ENCODE measurements at places on chromosomes 2 and 18. TPM values are rescaled to one million over a fixed set of nuclear protein-coding genes. Genes with fewer than 3 reads are reported as not detected.
A peak's percentile ranks its signal among the peaks of the same experiment; 100 is the strongest.

ASXL2 gene
- total RNA-seq: 44.0 TPM

KLHL29 gene
- 4.1 TPM for total RNA-seq

GCG gene
- not detected for total RNA-seq

SCLY gene
- 40.4 TPM for total RNA-seq

RASGRP3 gene
- total RNA-seq: 3.7 TPM

CARF gene
- total RNA-seq: 8.5 TPM

RAB27B gene
- total RNA-seq: 2.0 TPM

CCDC138 gene
- 10.5 TPM for total RNA-seq

DNA sequence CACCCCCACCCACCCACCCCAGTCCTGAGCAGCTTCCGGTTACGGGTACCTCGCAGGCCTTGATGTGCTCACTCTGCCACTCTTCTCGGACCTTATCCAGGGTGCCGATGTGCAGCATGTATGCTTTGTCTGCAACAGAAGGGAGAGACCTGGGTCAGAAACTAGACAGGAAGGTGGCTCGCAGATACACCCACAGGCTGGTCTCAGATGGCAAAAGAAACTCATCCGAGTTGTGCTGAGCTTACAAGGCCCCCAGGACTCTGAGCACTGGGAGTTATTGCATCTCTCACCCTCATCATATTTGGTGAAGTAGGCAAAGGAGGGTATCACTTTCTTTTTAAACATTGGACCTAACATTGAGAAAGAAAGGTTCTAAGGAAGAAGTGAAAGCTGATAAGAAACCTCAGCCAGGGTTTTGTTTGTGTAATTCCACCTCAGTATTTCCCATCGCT is 30.6 kb upstream of the EPG5 start:
- DNase-seq: peak; percentile 50
- H3K27me3 ChIP-seq: no peaks in the 10 kb centered on the region
- peak overlapping the region; percentile 91 for H3K27ac ChIP-seq

DNA sequence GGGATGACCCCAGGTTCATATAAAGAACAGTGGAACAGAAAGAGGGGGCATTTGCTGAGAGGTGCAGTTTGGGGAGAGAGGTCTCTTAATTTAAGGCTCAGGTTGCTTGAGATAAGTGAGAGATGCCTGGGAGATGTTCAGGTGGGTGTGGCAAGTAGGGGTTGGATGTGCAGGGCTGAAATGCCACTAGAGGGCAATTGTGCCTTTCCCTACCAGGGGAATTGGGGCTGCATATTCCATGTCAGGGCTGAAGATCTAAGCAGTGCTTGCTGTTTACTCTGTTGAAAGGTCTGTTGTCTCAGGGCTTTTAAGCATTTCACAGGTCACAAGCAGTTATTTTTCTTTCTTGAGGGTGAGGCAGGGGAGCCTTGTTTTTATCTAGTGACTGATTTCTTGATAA is 7.8 kb downstream of the CCDC85A start:
- no peak for DNase-seq
- no peak overlapping the region for H3K4me3 ChIP-seq
- H3K27ac ChIP-seq: no peak overlapping the region
- H3K36me3 ChIP-seq: no peaks in the 10 kb centered on the region

- H3K4me1 ChIP-seq: peaks cover 66% of the 10 kb centered on the region
- H3K4me3 ChIP-seq: peak overlapping the region; percentile 99
- H3K36me3 ChIP-seq: peaks cover 27% of the 10 kb centered on the region
- peak overlapping the region; percentile 92 for H3K27ac ChIP-seq
Observed at GRCh38 chr2:120251880-120252224, 800 bp upstream of the RALB start.

- no peaks in the 10 kb centered on the region for H3K36me3 ChIP-seq
- H3K4me3 ChIP-seq: no peak overlapping the region
- no peaks in the 10 kb centered on the region for H3K4me1 ChIP-seq
Observed at GRCh38 chr18:75133721-75134610, 75.0 kb downstream of the PTGR3 start.

DNA sequence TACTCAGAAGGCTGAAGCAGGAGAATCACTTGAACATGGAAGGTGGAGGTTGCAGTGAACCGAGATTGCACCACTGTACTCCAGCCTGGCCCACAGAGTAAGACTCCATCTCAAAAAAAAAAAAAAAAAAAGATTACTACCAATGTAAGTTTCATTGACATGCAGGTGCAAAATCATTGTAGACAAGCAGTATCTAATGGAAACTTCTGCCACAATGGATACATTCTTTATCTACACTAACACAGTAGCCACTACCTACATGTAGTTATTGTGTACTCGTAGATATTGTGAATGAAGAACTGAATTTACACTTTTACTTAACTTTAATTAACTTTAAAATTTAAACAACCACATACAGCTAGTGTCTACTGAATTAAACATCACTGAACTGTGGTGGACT is 10.6 kb downstream of the PPP3R1 start:
- H3K27me3 ChIP-seq: no peaks in the 10 kb centered on the region
- H3K27ac ChIP-seq: no peak overlapping the region

GRCh38 chr2:72137498-72138010 is 10.1 kb downstream of the CYP26B1 start:
- no peak overlapping the region for H3K27ac ChIP-seq
- peak; percentile 70 for DNase-seq
- no peak overlapping the region for H3K4me3 ChIP-seq

GRCh38 chr2:48346124-48346536 is 183.8 kb upstream of the STON1 start:
- peaks cover 50% of the 10 kb centered on the region for H3K36me3 ChIP-seq
- DNase-seq: no peak
- no peak overlapping the region for H3K27ac ChIP-seq
- peaks cover 56% of the 10 kb centered on the region for H3K4me1 ChIP-seq
- H3K27me3 ChIP-seq: no peaks in the 10 kb centered on the region
- no peak overlapping the region for H3K4me3 ChIP-seq

- peaks cover 6% of the 10 kb centered on the region for H3K27me3 ChIP-seq
- H3K36me3 ChIP-seq: no peaks in the 10 kb centered on the region
Observed at GRCh38 chr2:130287656-130288026, 55.1 kb upstream of the IMP4 start.

DNA sequence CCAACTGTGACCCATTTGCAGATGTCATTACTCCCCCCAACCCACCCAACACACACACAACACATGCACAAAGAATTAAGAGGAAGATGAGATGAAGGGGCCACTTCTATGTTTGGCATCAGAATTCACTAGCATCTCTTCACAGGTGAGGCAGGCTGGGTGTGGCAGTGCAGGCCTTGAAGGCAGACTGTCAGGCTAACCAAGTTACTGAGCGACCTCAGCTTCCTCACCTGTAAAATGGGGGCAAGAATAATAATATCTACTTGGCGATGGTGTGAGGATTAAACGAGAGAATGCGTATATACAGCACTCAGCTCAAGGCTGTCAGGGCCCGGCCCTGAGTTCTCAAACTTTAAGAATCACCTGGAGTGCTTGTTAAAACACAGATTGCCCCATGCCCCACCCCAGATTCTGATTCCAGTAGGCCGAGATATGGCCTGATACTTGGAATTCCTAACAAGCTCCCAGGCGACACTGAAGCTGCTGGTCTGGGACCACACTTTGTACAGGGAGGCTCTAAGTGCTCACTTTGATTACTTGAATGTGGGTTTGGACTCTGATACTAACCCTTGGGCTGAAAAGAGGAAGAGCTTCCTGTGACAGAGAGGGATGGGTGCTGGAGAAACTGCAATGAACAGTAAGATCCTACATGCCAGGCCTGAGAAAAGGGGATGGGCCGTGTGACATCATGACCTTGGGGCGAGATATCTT is 1.1 kb downstream of the ACTG2 start:
- no peaks in the 10 kb centered on the region for H3K27me3 ChIP-seq
- H3K4me1 ChIP-seq: peaks cover 46% of the 10 kb centered on the region
- peak overlapping the region; percentile 59 for H3K27ac ChIP-seq
- DNase-seq: no peak
- H3K36me3 ChIP-seq: no peaks in the 10 kb centered on the region

- H3K4me1 ChIP-seq: peaks cover 34% of the 10 kb centered on the region
- peak; percentile 47 for DNase-seq
- no peak overlapping the region for H3K27ac ChIP-seq
- H3K36me3 ChIP-seq: peaks cover 43% of the 10 kb centered on the region
Observed at GRCh38 chr2:98601532-98602132, 6.7 kb downstream of the COA5 start.

GRCh38 chr2:14535156-14535555 is 97.4 kb upstream of the LRATD1 start:
- DNase-seq: no peak
- no peak overlapping the region for H3K4me3 ChIP-seq
- no peak overlapping the region for H3K27ac ChIP-seq
- H3K36me3 ChIP-seq: no peaks in the 10 kb centered on the region

GRCh38 chr18:78727057-78727739 is 252.4 kb upstream of the SALL3 start:
- no peaks in the 10 kb centered on the region for H3K36me3 ChIP-seq
- H3K4me3 ChIP-seq: no peak overlapping the region
- DNase-seq: no peak
- H3K27ac ChIP-seq: no peak overlapping the region

DNA sequence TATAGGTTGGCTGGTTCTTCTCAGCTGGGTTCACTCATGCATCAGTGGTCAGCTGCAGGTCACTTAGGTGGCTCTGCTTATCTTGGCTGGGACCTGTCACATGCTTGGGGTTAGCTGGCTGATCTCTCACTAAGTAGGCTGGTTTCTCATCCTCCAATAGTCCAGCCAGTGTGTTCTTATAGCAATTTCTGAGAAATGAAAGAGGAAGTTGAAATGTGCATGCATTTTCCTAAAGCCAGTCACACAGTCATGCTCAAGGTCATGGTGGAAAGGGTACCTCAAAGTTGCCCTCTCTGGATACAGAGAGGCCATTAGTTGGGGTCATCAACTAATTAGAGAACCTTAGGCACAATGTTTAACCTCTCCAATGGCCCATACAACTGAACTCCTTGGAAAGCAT is 64.4 kb downstream of the KLHL29 start:
- peaks cover 35% of the 10 kb centered on the region for H3K4me1 ChIP-seq
- no peaks in the 10 kb centered on the region for H3K36me3 ChIP-seq
- DNase-seq: no peak

GRCh38 chr2:145374165-145374564 is 854.2 kb upstream of the ZEB2 start:
- no peak for DNase-seq
- H3K4me1 ChIP-seq: no peaks in the 10 kb centered on the region
- H3K27me3 ChIP-seq: peaks cover 29% of the 10 kb centered on the region

DNA sequence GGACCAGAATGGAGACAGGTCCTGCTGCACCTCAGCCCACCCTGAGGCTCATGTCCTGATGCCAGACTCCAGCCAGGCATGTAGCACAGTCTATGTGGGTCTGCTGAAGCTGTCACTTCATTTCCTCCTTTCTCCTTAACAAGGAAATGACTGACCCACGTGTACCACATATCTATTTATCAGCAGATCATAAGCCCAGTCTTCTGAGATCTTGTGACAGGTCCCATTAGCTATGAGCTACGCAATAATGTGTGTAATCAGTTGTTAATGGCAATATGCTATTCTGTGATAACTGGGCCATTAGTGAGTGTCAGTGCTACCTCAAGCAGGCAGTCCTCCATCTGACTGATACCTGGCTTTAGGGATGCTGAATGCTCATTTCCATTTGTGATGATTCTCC is 615.3 kb downstream of the BCL11A start:
- no peaks in the 10 kb centered on the region for H3K36me3 ChIP-seq
- no peak for DNase-seq
- no peak overlapping the region for H3K27ac ChIP-seq
- no peaks in the 10 kb centered on the region for H3K27me3 ChIP-seq

GRCh38 chr2:46816151-46816845 is 99.3 kb downstream of the MCFD2 start:
- no peaks in the 10 kb centered on the region for H3K36me3 ChIP-seq
- no peaks in the 10 kb centered on the region for H3K4me1 ChIP-seq
- H3K27me3 ChIP-seq: peaks cover 11% of the 10 kb centered on the region
- H3K4me3 ChIP-seq: no peak overlapping the region

GRCh38 chr2:117958186-117958585 is 55.7 kb downstream of the CCDC93 start:
- H3K36me3 ChIP-seq: peaks cover 47% of the 10 kb centered on the region
- H3K27ac ChIP-seq: no peak overlapping the region
- no peak for DNase-seq
- H3K4me3 ChIP-seq: no peak overlapping the region
- no peaks in the 10 kb centered on the region for H3K4me1 ChIP-seq

GRCh38 chr2:226187156-226187555 is 612.5 kb downstream of the IRS1 start:
- no peaks in the 10 kb centered on the region for H3K27me3 ChIP-seq
- no peak overlapping the region for H3K4me3 ChIP-seq
- H3K27ac ChIP-seq: no peak overlapping the region
- DNase-seq: no peak
- no peaks in the 10 kb centered on the region for H3K4me1 ChIP-seq
- no peaks in the 10 kb centered on the region for H3K36me3 ChIP-seq

- H3K27ac ChIP-seq: no peak overlapping the region
- H3K4me3 ChIP-seq: no peak overlapping the region
- H3K27me3 ChIP-seq: no peaks in the 10 kb centered on the region
- no peaks in the 10 kb centered on the region for H3K4me1 ChIP-seq
Observed at GRCh38 chr2:214471990-214472389, 61.1 kb downstream of the VWC2L start.

DNA sequence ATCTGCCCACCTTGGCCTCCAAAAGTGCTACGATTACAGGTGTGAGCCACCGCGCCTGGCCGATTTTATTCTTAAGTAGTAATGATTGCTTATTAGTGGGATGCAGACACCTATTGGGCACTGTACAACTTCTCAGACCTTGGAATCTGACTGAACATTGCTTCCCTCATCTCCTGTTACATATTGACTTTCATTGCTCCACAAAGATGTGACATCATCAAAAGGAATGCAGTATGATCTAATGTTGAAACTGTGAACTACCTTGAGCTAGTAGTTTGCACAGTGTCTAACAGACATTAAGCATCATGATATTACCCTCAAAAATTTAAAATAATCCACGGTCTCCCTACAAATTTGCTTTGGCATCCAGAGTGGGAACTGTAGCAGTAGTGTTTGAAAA is 109.8 kb upstream of the SIX2 start:
- no peaks in the 10 kb centered on the region for H3K36me3 ChIP-seq
- H3K4me1 ChIP-seq: no peaks in the 10 kb centered on the region
- DNase-seq: no peak
- no peak overlapping the region for H3K4me3 ChIP-seq
- no peak overlapping the region for H3K27ac ChIP-seq

GRCh38 chr2:9355270-9355669 is 68.1 kb downstream of the ITGB1BP1 start:
- no peaks in the 10 kb centered on the region for H3K4me1 ChIP-seq
- no peaks in the 10 kb centered on the region for H3K36me3 ChIP-seq
- no peak overlapping the region for H3K27ac ChIP-seq

GRCh38 chr2:197296835-197297234 is 13.7 kb downstream of the ANKRD44 start:
- no peak for DNase-seq
- peak overlapping the region; percentile 66 for H3K4me3 ChIP-seq
- peaks cover 83% of the 10 kb centered on the region for H3K36me3 ChIP-seq
- H3K27ac ChIP-seq: peak overlapping the region; percentile 91
